Hematopoietic multipotent progenitor cell treated with erythropoietin and hydrocortisone succinate and interleukin-3 and kit ligand, for 4 days (in vitro differentiated cells): ENCODE measurements at places on chromosomes 12 and 14.

GRCh38 chr14:20614038-20614840 lies 23.1 kb upstream of the RNASE12 start:
- DNase-seq = no peak

DNA sequence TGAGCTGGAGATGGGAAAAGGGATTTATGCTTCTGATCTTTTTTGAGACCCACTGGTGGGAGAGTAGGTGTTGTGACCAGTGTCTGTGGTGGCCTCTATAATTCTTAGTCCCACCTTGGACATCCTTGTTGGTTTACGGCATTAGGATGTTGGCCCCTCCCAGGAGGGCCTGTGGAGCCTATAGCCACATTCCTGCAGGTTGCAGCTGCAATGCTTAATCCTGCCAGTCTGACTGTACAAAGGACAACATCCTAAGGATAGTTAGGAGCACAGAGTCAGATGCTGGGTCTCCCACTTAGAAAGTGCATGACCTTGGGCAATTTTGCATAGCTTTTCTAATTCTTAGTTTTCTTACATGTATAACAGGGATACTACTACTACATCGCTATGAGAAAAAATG lies 150.9 kb upstream of the SLC38A2 start:
- no peak for DNase-seq

DNA sequence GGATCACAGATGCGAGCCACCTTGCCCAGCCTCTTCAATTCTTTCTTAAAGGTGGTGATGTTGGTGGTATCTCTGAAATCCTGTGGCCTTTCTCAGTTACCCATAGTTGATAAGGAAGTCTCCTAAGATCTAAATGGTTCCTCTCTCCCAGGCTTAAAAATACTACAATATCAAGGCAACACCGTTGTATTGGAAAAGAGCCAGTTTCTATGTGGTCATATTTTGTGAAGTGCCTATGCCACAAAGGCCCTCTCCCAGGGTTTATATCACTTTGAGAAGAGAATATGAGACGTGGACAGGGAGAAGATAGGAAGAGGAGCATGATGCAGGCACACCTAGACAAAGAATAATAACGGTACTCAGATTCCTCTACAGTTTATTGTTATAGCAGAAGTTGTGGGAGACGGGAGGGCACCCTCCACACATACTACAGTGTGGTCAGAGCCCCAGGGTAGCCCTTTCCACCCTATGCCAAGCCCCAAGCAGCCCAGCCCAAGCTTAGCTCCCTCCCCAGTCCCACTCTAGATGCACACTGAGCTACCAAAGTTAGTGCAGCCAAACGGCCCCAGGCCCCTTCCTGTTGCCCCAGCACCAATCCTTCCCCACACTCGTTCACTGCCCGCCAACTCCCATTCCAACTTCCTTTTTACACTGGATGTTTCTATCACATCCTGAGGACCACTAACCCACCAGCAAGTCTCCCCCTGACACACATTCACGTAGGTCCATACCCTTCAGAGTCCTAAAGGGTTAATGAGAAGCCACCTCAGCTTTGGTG lies 8.3 kb downstream of the NDRG2 start:
- peak; percentile 56 for DNase-seq

DNA sequence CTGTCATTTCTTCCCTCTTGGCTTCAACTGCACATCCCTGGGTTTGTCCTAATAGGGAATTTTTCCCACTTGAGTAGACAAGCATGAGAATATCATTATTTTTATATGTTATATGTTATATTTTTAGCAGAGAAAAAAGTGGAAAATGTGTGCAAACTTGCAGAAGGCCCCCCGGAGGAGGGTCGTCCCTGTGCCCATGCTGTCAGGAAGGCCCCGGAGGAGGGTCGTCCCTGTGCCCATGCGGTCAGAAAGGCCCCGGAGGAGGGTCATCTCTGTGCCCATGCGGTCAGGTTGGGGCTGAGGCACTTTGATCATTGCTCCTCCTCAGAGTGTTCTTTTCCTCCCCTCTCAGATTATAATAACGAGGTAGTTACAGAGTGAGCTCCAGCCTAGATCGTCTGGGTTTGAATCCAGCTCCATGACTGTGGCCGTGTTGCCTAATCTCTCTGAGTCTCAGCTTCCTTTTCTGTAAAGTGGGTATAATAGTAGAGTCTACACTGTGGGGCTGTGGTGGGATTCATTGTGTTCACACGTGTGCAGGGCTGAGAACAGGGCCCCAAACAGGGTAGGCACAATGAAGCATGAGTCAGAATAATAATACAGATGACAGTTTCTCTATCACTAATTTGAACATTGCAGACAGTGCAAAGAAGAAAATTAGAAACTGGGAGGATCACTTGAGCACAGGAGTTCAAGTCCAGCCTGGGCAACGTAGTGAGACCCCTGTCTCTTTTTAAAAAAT lies 33.4 kb downstream of the ELK3 start:
- no peak for DNase-seq

- DNase-seq = no peak
Measured at GRCh38 chr12:48084841-48085460, 20.9 kb downstream of the SENP1 start.

DNA sequence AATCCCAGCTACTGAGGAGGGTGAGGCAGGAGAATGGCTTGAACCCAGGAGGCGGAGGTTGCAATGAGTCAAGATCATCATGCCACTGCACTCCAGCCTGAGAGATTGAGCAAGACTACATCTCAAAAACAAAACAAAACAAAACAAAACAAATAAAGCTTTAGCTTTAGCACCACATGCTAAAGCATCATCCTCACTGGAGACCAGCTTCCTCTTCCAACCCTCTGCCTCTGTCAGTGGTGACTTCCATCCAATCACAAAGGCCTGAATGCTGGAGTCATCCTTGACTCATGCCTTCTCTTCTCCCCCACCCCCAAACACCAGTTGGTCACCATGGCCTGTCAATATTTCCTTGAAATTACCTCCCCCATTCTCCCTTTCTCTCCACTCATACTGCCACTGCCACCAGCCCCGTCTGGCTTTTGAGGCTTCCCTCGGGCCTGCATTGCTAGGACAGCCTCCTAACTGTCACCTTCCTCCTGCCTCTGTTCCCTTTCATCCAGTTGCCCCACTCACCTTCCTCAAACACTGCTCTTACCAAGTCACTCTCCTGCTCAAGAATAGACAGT lies 1.4 kb downstream of the ZNF385A start:
- DNase-seq = peak; percentile 60
